Stimulated activated naive CD8-positive, alpha-beta T cell treated with anti-CD3 and anti-CD28 coated beads, Interleukin-15, Interleukin-2, amounts not matched to agents 100 U/mL and 50 U/mL, for 24 hours (primary cell): ENCODE measurements at places on chromosomes 6 and 20.

DNA sequence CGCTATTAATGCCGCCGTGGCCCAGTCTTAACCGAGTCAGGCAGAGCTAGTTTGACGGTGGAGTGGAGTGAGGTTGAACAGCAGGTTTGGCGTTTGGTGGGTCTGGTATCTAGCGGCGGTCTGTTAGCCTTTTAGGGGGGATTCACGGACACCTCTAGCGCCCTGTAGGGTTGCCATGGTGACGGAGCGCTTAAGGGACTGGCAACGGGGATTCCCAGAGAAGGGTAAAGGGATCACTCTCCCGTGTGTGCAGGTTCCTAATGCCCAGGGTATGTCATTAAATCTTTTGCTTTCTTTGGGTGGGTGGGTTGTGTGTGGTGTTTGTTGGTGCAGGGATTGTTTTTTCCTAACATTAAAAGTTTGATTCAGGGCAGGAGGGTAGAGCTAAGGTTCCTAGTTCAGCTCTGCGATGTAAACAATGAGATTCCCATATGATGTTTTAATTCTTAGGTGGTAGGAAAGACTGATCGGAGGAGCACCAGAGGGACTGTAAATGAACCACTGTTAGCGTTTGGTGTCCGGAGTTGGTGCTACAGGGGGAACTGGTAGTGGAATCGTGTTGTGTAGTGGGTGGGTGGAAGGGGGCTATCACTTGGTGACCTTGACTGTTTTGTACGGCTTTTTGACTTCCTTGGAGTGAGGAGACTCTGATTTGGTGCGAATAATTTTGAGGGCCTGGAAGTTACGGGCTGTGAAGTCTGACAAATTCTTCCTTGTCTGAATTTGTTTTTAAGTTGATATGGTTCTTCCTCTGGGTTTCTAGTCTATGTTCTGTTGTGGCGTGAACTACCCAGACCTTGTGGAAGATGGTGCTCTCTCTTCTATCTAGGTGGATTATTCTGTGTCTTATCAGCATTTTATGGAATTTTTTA, 5.0 kb downstream of the BRD2 start:
- DNase-seq, result peak; percentile 61

GRCh38 chr20:1734269-1734858, 76.8 kb upstream of the SIRPG start:
- DNase-seq, result peak; percentile 27

DNA sequence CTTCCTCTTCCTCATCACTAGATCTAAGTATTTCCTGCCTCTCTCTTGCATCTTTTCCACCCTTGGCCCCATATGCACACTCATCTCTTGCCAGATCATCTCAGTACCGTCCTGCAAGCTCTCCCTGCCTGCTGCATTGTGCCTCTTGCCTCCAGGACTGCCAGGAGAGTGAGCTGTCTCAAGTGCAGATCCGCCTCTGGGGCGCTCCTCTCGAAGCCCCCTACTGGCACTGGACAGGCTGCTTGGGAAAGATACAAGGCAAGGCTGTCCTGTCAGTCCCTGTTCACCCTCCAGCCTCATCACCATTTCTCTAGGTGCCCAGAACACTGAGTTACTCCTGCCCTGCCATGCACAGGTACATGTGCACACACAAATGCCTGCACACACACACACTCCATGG, 10.2 kb downstream of the SYNDIG1 start:
- DNase-seq, result no peak

DNA sequence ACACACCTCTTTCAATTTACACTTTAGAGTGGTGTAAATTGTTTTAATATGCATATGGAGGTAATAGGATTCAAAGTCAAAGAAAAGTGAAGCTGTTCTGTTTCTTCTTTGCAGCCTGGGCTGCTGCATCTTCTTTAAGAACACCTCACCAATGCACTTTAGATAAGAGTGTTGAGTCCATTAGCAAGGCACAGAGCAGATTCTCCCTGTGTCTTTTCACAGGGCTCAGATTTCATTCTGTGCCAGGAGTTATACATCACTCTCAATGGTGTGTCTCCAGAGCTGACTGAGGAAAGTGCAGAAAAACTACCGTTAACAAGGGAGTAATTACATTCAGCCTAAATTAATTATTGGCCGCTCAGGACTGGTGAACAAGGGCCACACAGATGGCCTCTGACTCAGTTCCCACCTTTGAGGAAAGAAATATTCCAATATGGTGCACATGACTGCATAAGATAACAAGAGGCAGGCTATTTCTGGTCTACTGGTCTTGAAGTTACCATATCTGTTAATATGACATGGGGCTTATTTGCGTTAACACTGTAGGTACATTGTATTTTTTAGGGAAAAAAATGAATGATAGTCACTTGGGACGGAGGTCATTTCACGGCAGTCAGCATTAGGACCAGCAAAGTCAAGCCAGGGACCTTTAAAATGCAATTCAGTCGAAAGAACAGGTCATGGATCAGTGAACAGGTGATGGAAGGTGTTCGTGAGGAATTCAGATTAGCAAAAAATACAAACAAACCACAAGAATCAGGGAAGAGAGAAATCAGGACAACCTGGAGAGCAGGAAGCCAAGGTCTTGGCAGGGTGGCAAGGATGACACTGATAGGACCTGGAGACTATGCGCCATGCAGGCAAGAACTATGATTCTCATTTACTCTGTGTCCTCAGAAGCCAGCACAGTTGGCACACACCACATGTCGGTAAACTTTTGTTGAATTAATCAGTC, 203.7 kb downstream of the TBX18 start:
- DNase-seq, result no peak

- no peak for DNase-seq
Observed at GRCh38 chr6:124987291-124987690, 25.1 kb downstream of the RNF217 start.

DNA sequence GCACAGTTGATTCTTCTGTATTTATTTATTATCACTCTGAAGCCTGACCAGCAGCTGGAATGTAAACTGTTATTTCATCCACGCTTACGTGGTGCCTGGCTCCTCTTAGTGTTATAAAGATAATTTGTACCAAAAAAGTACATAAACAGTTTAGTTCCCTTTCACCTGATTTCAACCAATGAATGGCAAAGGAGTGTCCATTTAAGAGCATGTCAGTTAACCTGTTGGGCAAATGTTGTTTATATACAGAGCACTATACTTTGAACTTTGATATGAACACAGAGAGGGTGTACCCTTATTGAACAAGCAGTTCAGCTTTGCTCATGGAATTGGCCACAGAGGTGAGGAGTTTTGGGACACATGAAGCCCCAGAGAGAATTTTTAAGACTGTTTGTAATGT, 7.2 kb upstream of the CTCFL start:
- no peak for DNase-seq
